ENCODE measurements at places on chromosomes 5 and 9.
A peak's percentile ranks its signal among the peaks of the same experiment; 100 is the strongest.

DNA sequence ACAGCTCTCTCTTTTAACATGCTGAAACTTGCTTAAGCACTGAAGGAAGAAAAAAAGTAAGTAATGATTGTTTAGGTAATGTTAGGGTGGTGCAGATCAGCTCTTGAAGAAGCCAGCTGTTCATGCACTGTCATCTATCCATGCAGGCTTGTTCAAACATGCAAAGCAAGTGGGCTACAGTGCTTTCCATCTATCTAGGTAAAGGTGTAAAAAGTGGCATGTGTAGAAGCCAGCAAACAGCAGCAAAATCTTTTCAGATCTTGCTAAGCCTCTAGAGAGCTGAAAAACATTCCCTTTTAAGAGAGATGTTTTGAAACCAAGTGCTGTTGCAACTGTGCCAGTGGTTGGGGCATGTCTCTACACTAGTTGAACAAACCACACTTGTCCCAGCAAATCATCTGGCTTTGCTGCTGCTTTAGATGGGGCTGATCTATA, 214.4 kb downstream of the EFNA5 start:
- no peak for DNase-seq

GRCh38 chr9:80231318-80232236, 659.8 kb downstream of the TLE4 start:
- no peak for DNase-seq

- peak; percentile 26 for DNase-seq
Observed at GRCh38 chr9:114611516-114612271, 603 bp downstream of the TMEM268 start.

- no peak for DNase-seq
Observed at GRCh38 chr9:75487856-75488718, 399.8 kb downstream of the OSTF1 start.

- no peak for DNase-seq
Observed at GRCh38 chr5:100899675-100900074, 3.4 kb downstream of the ST8SIA4 start.

- DNase-seq = no peak
Observed at GRCh38 chr5:103393101-103393754, 134.7 kb downstream of the MACIR start.

GRCh38 chr5:143554918-143555477, 151.5 kb upstream of the NR3C1 start:
- no peak for DNase-seq

DNA sequence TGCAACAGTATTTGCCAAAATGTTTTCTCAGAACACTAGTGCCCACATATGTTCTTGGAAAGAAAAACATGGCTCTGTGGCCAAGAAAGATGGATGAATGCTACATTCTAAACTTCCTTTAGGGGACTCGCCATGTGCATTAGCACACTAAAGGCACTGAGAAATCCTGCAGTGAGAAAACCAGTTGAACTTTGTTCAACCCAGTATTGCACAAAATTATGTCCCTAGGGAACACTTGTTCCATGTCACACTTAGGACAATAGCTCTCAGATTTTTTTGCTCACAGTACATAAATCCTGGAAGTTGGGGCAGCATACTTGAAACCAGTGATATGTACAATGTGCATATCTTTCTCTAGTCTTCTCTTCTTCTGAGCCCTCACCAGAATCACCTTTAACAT, 96.6 kb downstream of the ADRB2 start:
- DNase-seq = no peak

- no peak for DNase-seq
Observed at GRCh38 chr5:159181152-159181551, 28.2 kb downstream of the RNF145 start.

- peak; percentile 13 for DNase-seq
Observed at GRCh38 chr9:98168941-98169488, 23.4 kb downstream of the CORO2A start.

- peak; percentile 30 for DNase-seq
Observed at GRCh38 chr5:141040771-141041426, 10.3 kb upstream of the PCDHB1 start.

GRCh38 chr9:16100537-16101091, 547.8 kb downstream of the CCDC171 start:
- DNase-seq = no peak

DNA sequence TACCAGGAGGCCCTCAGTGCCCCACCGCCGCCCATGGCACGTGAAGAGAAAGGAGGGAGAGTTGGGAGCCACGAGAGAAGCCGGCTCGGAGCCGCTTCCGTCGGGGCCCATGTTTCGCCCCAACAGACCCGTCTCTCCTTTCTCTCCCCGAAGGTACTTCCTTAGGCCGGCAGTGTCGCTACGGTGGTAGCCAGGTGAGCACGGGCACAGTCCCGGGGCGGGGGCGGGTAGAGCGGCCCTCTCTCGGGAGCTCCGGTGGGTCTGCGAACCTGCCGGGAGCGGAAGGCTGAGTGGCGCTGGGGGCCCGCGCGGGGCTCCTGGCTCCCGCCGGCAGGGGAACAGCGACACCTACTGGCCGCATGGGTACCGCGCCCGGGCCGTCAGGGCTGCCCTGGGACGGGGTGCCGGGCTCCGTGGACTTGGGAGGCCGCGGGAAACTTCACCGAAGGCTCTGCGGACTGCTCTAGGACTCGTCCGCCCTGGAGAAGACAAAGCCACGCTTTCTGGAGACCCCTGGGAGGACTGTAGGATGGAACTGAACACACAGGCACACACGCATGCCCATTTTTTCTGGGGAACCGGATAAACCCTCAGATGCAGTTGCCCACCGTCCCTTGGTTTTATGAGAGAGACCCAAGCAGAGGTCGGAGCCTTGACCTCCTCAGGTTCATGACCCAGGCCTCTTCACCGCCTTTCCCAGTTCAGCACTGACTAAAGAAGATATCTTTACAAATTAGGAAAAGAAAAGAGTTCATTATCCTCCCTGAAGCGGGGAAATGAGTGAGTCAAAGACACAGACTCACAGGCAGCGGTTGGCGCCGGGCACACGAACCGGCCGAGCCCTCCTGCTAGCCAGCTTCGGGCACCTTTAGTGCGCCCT, 202.5 kb downstream of the MEF2C start:
- peak; percentile 72 for DNase-seq

DNA sequence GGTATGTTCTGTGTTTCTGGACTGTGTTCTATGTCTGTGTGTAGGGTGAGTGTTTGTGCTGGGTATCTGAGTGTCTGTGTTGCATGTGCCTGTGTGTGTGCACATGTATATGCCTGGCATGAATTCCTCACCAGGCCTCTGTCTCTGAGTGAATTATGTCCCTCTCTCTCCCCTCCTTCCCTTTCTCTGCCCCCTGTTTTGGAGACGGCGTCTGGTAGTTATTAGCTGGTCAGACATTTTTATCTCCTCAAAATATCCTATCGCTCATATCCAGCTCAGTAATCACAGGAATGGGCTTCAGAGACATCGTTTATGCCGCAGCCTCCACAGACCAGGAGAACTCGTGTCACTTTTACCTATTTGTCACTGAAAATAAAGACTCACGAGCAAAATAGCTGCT, 483.2 kb upstream of the BRINP1 start:
- no peak for DNase-seq

DNA sequence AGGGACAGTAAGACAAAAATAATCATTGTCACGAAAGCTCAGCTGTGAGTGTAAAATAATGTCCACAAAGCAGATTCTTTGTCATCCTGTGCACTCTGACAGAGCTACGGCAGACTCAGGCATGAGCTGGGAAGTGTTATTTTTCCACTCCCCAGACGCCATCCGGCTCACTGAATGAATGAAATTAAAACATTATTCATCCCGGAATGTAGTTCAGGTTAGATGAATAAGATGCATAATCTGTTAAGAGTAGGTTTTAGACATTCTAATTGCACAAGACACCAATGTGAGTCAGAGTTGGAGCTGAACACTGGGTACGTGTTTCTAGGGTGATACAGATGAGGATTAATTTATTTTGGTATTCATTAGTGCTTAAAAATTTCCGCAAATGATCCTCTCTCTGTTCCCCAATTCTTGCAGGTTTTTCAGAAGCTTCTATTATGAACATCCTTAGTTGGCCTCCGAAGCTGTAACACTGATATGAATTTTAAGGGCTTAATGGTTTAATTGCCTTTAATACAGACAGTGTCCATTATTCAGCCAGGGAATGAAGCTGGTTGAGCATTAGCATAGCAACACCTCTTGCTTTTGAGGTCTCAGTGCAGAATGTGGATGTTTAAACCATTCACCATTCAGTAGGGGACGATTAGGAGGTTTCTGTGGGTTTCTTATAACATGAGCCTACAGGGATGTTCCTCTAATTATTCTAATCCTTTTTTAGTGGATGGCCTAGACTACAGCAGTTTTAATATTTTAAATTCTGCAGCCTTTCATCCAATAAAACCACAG, 65.6 kb upstream of the FRRS1L start:
- DNase-seq = no peak

DNA sequence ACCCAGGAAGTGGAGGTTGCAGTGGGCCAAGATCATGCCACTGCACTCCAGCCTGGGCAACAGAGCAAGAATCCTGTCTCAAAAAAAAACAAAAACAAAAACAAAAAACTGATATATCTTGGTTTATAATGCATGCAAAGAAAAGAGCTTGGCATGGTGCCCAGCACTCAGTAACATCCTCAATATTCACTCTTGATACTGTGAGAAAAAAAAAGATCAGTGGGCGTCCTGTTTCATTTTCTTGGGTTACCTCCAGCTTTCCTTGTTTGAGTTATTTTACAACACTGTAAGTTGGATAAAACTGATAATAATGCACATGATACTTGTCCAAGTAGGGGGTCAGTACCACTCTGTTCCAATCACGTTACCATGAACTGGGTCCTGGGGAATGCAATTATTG, 7.8 kb downstream of the PHYHD1 start:
- DNase-seq = no peak

DNA sequence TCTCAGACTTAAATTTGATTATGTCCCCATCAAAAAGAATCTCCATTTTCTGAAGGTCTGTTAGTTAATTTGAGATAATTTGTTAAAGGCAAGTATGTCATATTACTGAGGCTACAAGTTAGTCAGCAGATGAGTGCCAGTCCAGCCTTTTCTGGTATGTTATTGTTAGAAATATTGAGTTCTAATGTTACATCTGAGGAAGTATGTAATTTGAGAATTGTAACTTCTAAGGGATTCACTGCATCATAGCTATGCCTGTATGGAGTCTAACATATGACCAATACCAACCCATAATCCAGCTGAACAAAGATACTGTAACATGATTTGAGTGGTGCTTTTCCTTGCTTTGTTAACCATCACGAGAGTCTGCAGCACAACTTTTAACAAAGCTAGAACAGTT, 13.9 kb downstream of the SLC23A1 start:
- DNase-seq = no peak

GRCh38 chr9:129060991-129061390, 19.9 kb upstream of the DOLPP1 start:
- DNase-seq = no peak

DNA sequence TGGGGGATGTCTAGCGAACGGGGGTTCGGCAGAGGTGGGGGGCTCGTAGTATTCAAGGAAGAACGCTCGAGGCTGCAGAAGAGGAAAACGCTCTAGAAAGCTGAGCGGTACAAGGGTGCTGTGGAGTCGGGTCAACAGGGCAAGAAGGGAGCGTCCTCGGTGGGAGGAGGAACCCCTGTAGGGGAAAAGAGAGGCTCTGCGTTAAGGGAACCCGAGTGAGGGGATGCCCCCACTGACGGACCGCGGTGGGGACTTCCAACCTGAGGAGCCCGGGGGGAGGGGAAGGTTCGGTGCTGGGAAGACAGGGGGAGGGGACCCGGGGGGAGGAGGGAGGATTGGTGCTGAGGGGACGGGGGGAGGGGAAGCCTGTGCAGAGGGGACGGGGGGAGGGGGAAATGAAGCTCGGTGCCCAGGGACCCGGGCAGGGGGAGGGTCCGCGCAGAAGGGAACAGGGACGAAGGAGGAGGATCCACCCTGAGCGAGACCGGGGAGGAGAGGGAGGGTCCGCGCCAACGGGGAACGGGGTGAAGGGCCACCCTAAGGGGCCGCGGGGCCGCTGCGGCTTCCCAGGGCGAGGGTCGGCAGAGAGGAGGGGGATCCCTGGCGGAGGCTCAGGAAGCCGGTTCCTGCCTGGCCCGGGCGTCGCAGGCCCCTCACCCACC, 621 bp downstream of the NR6A1 start:
- DNase-seq = no peak

- DNase-seq = no peak
Observed at GRCh38 chr9:17236147-17236546, 101.3 kb downstream of the CNTLN start.

GRCh38 chr5:61298066-61298465, 34.0 kb upstream of the ZSWIM6 start:
- DNase-seq = no peak

DNA sequence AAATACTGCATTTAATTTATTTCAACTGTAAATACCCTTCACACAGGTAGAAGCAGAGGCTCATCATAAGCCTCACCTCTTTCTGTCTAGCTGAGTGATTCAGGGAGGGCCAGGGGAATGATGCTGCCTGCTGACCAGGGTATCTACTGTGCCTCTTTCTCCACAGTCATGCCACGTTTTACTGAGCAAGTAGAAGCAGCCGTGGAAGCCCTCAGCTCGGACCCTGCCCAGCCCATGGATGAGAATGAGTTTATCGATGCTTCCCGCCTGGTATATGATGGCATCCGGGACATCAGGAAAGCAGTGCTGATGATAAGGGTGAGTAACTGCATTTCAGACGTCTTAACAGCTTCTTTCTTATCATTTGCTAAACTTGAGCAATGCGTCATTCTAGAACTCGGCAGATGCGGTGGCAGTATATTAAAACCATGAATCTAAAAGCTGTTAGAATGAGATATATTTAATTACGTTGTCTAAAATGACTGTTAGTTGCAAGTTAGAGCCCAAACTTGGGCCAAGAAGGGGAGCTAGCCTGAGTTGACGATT, 50.0 kb upstream of the LRRTM2 start:
- DNase-seq = no peak

DNA sequence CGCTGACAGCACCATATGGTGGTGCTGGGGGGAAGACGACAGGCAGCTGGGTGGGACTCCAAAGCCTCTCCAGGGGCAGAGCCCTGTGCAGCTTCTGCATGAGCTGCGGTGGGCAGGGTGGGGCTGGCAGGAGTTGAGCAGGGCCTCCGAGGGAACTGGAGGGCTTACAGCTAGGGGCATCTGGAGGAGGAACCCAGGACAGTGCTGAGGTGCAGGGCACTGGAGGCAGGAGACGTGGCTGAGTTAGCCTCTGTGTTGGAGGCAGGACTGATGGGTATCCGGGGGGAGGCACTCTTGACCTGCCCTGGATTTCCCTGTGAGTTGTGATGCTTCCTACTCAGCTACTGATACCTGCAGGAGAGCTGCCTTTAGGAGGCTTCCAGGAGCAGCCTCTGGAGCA, 45.0 kb downstream of the TENT4A start:
- no peak for DNase-seq

- DNase-seq = no peak
Observed at GRCh38 chr5:7320701-7321301, 75.1 kb upstream of the ADCY2 start.

All from activated T-cell treated with anti-CD3 and anti-CD28 coated beads for 1 hour (primary cell).